AG04450 (cell line): ENCODE measurements at places on chromosomes 1 and 21. TPM values are rescaled to one million over a fixed set of nuclear protein-coding genes. Genes with fewer than 3 reads are reported as not detected.

- no peak for DNase-seq
Observed at GRCh38 chr1:245356891-245357585, 202.3 kb downstream of the KIF26B start.

DNA sequence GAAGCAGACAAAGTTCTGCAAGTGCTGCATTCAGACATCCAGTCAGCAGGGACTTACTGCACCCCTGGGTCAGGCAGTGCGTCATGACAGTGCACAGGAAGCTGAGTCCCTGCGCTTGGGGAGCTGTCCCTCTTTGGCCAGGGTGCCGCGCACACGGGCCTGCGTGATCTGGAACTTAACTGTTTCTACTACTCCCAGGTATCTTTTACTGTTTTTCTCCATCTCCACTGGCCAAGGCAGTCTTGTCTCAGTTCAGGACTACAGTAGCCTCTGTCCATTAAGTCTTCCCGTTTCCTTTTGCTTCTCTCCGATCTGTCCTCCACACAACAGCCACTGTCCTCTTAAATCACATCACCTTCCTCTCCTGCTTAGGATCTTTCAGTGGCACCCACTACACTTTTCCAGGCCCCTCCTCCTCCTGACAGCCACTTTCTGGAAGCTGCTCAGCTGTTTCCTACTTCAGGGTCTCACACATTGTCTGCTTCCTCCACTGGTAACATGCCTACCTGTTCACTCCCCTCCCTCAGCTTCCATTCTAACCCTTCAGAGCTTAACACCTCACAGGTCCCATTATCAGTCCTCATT is 15.9 kb downstream of the ERRFI1 start:
- no peak for DNase-seq

- no peak for DNase-seq
Observed at GRCh38 chr1:199946305-199947155, 81.0 kb upstream of the NR5A2 start.

- no peak for DNase-seq
Observed at GRCh38 chr1:26529655-26530409, at the start of gene RPS6KA1. TSS of gene RPS6KA1 (plus strand) at chr1:26529761. CDS start at chr1:26529921, 160 bp downstream.

GRCh38 chr1:165897326-165898303 is 70.2 kb downstream of the UCK2 start:
- DNase-seq: no peak

GRCh38 chr1:23720256-23720995 is 22.8 kb upstream of the ELOA start:
- no peak for DNase-seq

GRCh38 chr1:235566084-235566483 is 61.8 kb upstream of the B3GALNT2 start:
- DNase-seq: no peak

- no peak for DNase-seq
Observed at GRCh38 chr1:27862004-27862403, 10.3 kb upstream of the THEMIS2 start.

DNA sequence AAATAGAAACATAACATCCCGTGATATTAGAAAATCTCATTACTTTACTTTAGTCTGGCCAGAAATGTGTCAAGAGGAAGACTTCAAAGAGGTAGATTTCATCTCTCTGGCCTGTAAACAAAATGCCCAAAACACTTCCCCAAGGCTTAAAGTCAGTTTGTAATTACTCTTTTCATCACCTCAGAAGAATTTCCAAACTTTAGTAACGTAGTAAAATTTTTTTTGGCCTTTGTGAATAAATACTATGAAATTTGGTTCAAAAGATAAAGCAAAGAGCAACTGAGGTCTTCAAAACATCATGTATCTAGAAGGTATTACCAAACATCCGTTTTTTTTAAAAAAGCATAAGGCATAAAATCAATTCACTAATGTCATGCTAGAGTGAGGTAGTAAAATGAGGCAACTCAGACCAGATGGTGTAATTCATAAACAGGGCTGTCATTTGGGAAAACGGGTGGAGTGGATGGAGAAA is 51.4 kb downstream of the LEPR start:
- no peak for DNase-seq

DNA sequence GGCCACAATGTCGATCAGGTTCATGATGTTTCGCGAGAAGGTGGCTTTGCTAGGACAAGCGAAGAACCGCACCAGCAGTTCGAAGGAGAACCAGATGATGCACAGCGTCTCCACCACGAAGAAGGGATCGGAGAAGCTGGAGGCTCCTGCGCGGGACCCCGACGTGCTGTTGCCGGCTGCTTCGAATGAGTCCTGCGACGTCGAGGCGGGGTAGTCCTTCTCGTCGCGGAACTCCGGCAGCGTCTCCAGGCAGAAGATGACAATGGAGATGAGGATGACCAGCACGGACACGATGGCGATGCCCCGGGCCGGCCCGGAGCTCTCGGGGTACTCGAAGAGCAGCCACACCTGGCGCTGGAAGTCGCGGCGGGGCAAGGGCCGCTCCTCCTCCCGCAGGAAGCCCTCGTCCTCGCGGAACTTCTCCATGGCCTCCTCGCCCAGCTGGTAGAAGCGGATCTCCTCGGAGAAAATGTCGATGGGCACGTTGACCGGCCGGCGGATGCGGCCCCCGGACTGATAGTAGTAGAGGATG is 869 bp downstream of the KCNA3 start:
- no peak for DNase-seq

SLC2A5 gene
- 0.20 and 0.21 TPM in 2 replicates for polyA plus RNA-seq
